ENCODE measurements at places on chromosomes 13 and 19.

DNA sequence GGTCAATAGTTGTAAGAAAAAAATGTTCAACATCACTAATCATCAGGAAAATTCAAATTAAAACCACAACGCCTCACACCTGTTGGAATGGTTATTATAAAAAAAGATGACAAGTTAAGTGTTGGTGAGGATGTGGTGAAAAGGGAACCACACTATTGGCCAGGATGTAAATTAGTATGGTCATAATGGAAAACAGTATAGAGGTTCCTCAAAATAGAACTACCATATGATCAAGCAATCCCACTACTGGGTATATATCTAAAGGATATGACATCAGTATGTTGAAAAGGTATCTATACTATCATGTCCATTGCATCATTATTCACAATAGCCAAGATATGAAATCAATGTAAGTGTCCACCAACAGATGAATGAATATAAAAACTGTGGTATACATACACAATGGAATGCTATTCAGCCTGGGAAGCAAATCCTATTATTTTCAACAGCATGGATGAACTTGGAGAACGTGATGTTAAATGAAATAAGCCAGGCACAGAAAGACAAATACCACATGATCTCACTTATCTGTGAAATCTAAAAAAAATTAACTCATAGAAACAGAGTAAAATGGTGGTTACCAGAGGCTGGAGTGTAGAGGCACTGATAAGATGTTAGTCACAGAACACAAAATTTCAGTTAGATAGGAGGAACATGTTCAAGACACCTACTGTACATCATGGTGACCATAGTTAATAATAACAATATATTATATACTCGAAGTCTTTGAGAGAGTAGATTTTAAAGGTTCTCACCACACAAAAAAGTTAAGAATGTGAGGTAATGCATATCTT lies 56.6 kb downstream of the TBC1D4 start:
- no peak for DNase-seq

DNA sequence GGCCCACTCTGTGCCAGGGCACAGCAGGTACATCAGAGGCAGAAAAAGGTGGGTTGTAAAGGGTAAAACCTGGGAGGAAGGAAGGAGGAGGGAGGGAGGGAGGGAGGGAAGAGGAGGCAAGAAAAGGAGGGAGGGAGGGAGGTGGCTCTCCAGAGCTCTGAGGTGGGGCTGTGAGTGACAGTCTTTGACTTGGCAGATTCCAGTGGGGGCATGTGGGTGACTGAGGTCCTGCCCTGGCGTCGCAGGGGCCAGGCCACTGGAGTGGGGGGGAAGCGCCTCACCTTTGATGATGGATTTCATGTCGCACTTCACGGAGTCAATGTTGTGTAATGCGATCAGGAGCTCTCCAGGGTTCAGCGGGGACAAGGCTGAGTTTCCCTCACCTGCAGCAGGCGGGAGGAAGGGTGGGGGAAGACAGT lies 6.0 kb upstream of the RSPH6A start:
- DNase-seq, result no peak

- no peak for DNase-seq
These were observed 21.7 kb downstream of the MRPS31 start for GRCh38 chr13:40749327-40749726.

DNA sequence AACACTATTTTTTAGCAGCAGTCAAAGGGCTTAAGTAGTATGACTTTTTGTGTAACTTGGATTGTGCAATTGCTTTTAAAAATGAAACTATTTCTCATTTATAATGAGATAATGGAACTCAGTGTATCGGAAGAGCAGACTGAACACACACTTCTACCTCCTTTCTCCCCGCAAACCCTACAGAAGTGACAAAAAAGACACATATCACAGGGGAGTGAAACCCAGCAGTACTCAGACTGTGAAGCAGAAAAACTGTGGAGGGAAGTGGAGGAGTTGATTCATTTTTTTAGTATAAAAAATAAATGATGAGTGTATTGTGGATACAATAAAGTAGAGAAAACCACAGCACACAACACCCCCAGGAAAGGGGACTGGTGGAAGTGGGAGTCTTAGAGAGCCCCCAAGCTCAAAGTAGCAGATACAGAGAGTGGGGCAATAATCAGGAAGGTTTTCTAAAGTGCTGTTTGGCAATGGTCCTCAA lies 9.7 kb downstream of the LPAR6 start:
- DNase-seq, result no peak

- DNase-seq, result no peak
These were observed 112.8 kb upstream of the GPR12 start for GRCh38 chr13:26873386-26873698.

- DNase-seq, result no peak
These were observed 4.3 kb downstream of the HPN start for GRCh38 chr19:35045667-35046300.

GRCh38 chr19:1465191-1466016 lies 13.6 kb downstream of the C19orf25 start:
- no peak for DNase-seq

Data from vagina (tissue), 2 donors.